ENCODE measurements at places on chromosomes 11 and 22. TPM values are rescaled to one million over a fixed set of nuclear protein-coding genes. Genes with fewer than 3 reads are reported as not detected.

GRCh38 chr11:125626288-125626950, 1.5 kb downstream of the CHEK1 start:
- DNase-seq: no peak
- no peaks in the 10 kb centered on the region for H3K27me3 ChIP-seq
- peak overlapping the region; percentile 95 for H3K27ac ChIP-seq

DNA sequence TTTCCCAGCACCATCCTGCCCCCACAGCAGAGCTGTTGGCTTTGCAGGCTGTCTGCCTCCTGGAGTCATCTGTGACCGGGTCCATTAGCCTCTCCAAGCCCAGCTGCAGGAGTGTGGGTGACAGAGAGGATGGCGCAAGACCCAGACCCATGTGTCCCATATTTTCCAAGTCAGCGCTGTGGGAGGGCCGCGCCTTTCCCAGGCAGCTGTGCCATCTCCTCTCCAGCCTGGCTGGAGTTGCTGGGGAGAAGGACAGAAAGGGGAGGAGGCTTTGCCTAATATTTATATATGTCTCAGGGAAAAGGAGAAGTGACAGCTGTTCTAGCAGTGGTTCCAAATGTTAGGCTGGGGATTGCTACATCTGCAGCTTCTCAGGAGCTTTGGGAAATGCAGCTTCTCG, 15.7 kb downstream of the DTX4 start:
- peaks cover 4% of the 10 kb centered on the region for H3K27me3 ChIP-seq
- H3K4me3 ChIP-seq: no peak overlapping the region
- no peak for DNase-seq
- no peaks in the 10 kb centered on the region for H3K36me3 ChIP-seq
- peaks cover 2% of the 10 kb centered on the region for H3K4me1 ChIP-seq

Gene RBMXL2
- total RNA-seq: not detected

Gene OR4S2
- not detected for total RNA-seq

- no peak overlapping the region for H3K27ac ChIP-seq
- no peaks in the 10 kb centered on the region for H3K27me3 ChIP-seq
- H3K36me3 ChIP-seq: no peaks in the 10 kb centered on the region
- no peaks in the 10 kb centered on the region for H3K4me1 ChIP-seq
- no peak for DNase-seq
Measured at GRCh38 chr11:80944758-80945157, 1503.9 kb upstream of the TENM4 start.

- H3K27ac ChIP-seq: peak overlapping the region; percentile 97
- no peaks in the 10 kb centered on the region for H3K27me3 ChIP-seq
- DNase-seq: peak; percentile 68
Measured at GRCh38 chr11:118002010-118002540, 15.9 kb downstream of the IL10RA start.

- H3K27ac ChIP-seq: peak overlapping the region; percentile 100
- peaks cover 9% of the 10 kb centered on the region for H3K36me3 ChIP-seq
- peak; percentile 54 for DNase-seq
- H3K27me3 ChIP-seq: no peaks in the 10 kb centered on the region
- peak overlapping the region; percentile 92 for H3K4me3 ChIP-seq
Measured at GRCh38 chr11:118918128-118918685, 7.5 kb downstream of the BCL9L start.

Gene OSM
- 50.7 TPM for total RNA-seq

Gene KCNJ1
- total RNA-seq: not detected

Gene OLFML1
- not detected for total RNA-seq

Gene LRRC74B
- total RNA-seq: not detected

Gene BACE1
- 1.2 TPM for total RNA-seq

DNA sequence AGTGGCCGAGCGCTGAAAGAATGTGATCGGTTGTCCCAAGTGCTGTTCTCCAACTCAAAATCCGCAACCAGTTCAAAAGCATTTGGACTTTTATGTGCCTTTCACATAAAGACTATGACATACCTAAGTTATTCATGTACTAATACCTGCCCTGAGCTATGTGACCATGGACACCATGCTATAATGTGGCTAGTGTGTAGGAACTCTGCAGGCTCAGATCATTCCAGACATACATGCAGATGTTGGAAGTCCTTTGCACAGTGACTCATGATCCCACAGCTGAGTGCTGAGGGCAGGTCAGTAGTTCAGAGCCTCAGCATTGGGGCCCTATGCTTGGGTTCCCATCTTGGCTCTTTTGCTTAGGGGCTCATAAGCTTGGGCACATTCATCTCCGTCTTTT, 95.4 kb downstream of the IGLL1 start:
- peaks cover 11% of the 10 kb centered on the region for H3K27me3 ChIP-seq
- DNase-seq: no peak
- H3K4me3 ChIP-seq: no peak overlapping the region
- no peaks in the 10 kb centered on the region for H3K4me1 ChIP-seq

Gene SYTL2
- 7.6 TPM for total RNA-seq

Gene PPP2R5B
- 11.4 TPM for total RNA-seq

GRCh38 chr11:126282736-126283591, at the start of gene TIRAP:
Gene TIRAP (plus strand): TSS chr11:126283093. CDS start chr11:126290895, 7,802 bp downstream.
- peak within 1 kb of the TSS; percentile 91 for H3K27ac ChIP-seq
- DNase-seq: peak; percentile 66
- peaks cover 13% of the 10 kb centered on the region for H3K36me3 ChIP-seq
- H3K27me3 ChIP-seq: no peaks in the 10 kb centered on the region
